ENCODE measurements at places on chromosomes 4 and X. TPM values are rescaled to one million over a fixed set of nuclear protein-coding genes. Genes with fewer than 3 reads are reported as not detected.

- no peak for DNase-seq
Observed at GRCh38 chrX:38099688-38100087, 93.3 kb downstream of the SYTL5 start.

- no peak for DNase-seq
Observed at GRCh38 chr4:152999346-153000075, 63.4 kb downstream of the FHDC1 start.

DNA sequence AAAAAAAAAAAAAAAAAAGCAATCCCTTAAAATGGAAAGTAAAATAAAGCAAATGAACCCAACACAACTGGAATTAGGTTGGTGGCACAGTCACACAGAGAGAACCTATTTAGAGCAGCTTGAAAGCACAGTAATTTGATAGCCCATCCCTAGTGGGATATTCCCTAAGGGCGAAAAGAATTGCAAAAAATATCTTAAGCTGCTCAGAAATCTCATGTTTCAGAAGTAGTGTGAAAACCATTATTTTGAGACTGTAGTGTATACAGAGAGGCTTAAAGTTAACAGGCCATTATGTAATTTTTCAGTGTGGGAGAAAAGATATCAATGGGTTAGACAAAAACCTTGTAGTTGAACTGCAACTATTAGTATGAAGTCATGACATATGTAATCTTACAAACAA lies 40.0 kb upstream of the DHX15 start:
- no peak for DNase-seq

DNA sequence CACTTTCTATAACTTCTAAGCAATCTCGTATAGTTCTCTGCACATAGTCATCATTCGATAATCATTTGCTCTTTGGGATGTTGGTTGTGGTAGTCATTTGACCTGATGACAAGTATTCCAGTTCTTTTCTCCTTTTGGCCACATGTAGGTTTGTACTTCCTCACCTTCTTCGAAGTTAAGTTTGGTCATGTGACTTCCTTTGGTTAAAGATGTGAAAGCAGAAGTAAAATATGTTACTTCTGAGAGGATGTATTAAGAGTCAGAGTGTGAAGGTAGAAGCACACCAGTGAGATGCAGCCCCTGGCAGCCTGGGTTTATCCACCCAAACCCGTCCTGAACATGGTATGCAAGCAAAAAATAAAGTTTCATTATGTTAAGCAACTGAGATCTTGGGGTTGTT lies 48.9 kb upstream of the ZNF518B start:
- DNase-seq: no peak

The NAP1L3 gene
- 0.53 TPM for total RNA-seq

DNA sequence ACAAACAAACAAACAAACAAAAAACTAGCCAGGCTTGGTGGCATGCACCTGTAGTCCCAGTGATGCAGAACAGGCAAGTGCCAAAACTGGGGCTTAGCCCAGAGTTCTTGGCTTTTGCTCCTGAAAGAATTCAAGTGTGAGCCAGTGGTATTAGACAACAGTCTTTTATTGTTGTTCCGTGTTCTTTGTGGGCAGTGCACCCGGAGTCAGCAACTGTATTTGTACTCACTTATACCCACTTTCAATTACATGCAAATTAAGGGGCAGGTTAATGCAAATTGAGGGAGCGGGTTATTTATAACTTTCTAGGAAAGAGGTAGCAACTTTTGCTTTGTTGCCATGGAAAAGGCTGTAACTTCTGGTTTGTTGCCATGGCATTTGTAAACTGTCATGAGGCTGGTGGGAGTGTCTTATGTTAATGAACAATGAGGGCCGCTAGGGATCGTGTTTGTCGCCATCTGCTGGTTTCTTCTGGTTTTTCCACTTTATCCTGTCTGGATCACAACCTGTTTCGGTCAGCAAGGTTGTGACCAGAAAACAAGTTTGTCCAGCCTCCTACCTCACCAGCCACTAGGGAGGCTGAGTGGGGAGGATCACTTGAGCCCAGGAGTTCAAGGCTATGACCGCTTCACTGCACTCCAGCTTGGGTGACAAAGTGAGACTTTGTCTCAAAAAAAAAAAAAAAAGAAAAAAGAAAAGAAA lies 88.8 kb upstream of the ESX1 start:
- no peak for DNase-seq

The RP2 gene
- 21.9 TPM for total RNA-seq

All from esophagus squamous epithelium (tissue), 5 donors.